ENCODE measurements at places on chromosomes 3 and 15.

- DNase-seq, result peak; percentile 67
Measured at GRCh38 chr3:18444595-18445400, 19.7 kb upstream of the SATB1 start.

- no peak for DNase-seq
Measured at GRCh38 chr15:53829923-53830459, 70.5 kb upstream of the WDR72 start.

- DNase-seq, result no peak
Measured at GRCh38 chr3:50230794-50231125, 5.2 kb upstream of the GNAI2 start.

- no peak for DNase-seq
Measured at GRCh38 chr3:197750858-197751737, 1.4 kb downstream of the FYTTD1 start.

DNA sequence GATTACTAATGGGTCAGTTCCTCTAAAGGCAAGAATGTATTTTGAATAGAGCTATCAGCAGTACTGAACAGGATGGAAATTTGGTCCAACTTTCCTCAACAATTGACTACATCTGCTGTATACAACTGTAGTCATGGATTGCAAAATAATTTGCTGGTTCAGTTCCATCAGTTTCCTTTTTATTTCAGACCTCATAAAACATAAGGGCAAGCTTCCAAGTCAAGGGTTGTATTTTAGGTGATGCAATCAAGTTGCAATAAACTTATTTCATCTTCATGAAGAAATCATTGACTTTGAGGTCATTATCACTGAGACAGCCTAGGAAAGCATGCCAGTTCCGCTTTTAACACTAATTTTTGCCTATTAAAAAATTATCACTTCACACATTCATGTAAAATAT is 90.4 kb upstream of the TSEN2 start:
- DNase-seq, result no peak

DNA sequence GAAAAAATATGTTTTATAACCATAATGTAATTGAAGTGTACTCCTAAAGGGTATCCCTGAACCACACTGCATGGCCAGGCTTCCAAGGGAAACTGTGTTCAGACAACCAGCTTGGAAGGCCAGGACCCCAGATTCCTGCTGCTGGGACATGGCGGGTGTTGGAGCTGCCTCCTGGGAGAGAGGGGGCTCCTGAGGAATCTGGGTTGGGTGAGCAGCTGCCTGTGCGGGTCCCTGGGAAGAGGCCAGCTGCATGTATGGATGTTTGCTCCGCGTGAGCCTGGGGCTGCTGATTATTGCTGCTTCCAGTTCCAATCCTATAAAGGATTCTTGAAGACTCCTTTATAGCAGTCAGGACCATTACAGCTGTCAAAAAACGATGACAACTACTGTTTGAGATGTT is 348.6 kb upstream of the ICE2 start:
- no peak for DNase-seq

GRCh38 chr3:38143511-38143910 is 5.0 kb downstream of the MYD88 start:
- DNase-seq, result no peak

All from activated gamma-delta T cell treated with anti-CD3 and anti-CD28 coated beads, Interleukin-2, amount 50 U/mL, for 16 hours (primary cell).